ENCODE measurements at places on chromosomes 4 and X.

- no peak for DNase-seq
These were observed 36.1 kb upstream of the KLHL13 start for GRCh38 chrX:118152721-118153120.

- no peak for DNase-seq
These were observed 679 bp upstream of the MSL3 start for GRCh38 chrX:11757397-11757718.

DNA sequence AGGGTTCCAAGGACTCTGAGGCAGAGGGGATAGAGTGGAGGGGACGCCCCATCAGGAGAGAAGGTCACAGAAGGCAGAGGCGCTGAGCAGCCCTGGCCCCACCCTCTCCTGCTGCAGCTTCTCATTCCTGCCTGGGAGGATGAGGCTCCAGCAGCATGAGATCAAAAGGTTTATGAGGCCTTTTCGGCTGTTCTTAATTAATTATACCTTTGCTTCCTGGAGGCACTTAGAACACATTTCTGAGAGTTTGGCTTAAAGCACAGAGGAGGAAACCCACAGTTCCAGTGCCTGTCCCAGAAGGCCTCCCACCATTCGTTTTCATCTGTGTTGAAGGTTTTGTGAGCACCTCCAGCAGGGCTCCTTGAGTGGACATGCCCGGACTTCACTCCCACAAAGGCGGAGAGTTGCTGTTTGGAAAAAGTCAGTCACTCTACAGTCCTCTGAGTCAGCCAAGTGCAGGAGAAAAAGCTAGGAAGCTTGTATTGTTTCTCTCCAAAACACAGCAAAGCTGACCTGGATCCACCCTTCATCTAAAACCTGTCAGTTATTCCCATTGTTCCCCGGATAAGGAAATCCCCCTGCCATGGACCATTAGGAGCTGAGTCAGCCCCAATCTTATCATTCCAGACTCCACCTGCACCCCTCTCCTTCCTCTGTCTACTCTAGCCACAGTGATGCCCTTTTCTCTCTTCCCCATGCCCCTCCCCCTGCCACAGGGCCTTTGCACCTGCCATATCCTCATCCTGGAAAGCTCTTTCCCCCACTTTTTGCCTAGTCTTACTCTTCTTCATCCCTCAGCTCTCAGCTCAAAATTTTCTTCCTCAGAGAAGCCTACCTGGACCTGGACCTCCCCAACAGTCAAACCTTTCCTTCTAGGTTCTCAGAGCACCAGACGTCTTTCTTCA lies 276.8 kb downstream of the FBXW7 start:
- DNase-seq = no peak

DNA sequence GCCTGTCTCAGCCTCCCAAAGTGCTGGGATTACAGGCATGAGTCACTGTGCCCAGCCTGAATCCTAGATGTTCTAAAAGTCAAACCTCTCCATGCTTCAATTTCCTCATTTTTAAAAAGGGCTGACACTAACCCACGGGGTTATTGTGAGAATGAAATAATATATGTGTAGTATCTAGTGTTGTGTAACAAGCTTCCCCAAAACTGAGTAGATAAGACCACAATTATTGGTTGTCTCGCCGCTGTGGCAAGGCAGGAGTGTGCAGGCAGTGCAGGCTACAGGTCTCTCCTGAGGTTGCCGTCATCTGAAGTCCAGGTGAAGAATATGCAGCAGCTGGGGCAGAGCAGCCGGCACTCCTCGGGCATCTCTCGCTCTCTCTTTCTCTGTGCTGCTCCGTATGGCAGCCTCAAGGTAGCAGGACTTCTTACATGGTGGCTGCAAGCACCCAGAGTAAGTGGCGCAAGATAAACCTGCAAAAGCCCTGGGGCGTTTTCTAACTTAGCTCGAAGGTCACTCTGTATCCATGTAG lies 30.9 kb downstream of the RAB33B start:
- DNase-seq = peak; percentile 67

- DNase-seq = no peak
These were observed 12.3 kb downstream of the MID1 start for GRCh38 chrX:10608099-10608498.

GRCh38 chr4:7973545-7973981 lies 33.9 kb upstream of the AFAP1 start:
- no peak for DNase-seq

- peak; percentile 60 for DNase-seq
These were observed 47.2 kb downstream of the STARD8 start for GRCh38 chrX:68694435-68695205.

DNA sequence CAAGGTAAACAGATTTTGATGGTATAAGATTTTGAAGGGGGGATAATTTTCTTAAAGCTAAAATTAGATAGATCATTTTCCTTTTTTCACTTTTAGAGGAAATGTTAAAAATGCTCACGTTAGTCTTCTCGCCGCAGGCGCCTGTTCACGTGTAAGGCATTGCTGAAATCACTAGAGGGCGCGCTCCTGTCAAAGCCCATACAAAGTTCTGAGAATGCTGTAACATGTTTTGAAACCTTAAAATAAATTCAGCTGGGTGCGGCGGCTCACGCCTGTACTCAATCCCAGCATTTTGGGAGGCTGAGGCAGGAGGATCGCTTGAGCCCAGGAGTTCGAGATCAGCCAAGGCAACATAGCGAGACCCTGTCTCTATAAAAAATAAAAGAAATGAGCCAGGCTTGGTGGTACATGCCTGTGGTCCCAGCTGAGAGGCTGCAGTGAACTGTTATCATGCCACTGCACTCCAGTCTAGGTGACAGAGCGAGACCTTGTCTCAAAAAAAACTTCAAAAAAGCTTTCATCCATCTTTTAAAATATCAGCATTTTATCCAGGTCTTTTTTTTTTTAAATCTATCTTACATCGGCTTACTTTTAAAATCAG lies 138.0 kb downstream of the RBMX2 start:
- peak; percentile 51 for DNase-seq

- peak; percentile 70 for DNase-seq
These were observed 2.1 kb upstream of the ETDC start for GRCh38 chrX:135307171-135307570.

- peak; percentile 14 for DNase-seq
These were observed 62.2 kb downstream of the PRKX start for GRCh38 chrX:3651277-3651676.

DNA sequence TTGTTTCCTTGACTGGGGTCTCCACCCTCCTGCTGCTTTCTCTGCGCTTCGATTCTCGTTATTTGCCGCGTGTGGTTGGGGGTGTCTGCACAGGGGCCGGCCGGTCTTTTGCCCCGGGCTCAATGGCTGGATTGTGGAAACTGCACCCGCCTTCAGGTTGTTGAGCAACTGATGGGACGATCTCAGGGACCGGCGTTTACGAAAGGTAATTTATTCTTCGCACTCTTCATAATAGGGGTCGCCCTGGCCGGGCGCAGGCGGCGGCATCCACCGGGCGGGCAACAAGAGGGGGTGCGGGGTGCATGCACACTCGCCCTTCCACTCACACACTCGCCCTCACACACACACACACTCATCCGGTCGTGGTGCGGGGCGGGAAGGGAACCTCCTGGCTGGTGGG lies 1.4 kb downstream of the ADGRL3 start:
- no peak for DNase-seq

GRCh38 chr4:25881193-25881592 lies 18.4 kb upstream of the SEL1L3 start:
- peak; percentile 54 for DNase-seq

DNA sequence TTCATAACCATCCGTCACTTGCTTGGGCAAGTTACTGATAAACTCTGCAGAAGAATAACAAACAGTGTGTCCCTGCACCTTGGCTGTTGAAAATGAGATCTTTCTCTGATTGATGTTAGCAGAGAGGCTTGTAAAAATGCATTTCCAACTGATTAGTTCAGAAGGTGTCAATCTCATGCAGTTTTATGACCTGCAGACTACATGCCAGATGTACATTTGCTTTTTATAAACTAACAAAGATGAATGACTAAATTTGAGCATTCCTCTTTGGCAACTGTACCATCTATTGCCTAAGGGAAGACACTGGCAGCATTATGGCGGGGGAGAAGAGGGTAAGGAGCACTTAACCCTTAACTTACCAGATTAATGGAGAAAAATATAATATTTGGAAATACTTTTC lies 192.8 kb downstream of the DCTD start:
- no peak for DNase-seq

DNA sequence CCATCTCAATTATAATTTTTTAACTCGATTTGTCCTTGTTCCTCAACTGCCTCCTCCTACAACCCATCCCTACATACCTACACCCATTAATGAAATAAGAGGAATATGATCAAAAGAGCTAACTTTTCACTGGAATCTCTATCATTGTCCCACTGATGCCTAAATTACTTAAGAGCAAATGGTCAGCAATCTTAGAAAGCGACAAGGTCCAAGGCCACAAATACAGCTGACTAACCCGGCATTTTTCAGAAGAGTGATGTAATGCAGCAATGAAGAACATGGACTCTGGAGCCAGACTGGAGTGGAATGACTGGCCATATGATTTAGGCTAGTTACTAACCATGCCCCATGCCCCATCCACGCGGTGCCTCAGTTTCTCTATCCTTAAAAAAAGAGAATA lies 56.2 kb downstream of the PPA2 start:
- no peak for DNase-seq

GRCh38 chr4:160826339-160826679 lies 1337.5 kb downstream of the FSTL5 start:
- no peak for DNase-seq

GRCh38 chr4:112509243-112510141 lies 6.5 kb downstream of the NEUROG2 start:
- no peak for DNase-seq

DNA sequence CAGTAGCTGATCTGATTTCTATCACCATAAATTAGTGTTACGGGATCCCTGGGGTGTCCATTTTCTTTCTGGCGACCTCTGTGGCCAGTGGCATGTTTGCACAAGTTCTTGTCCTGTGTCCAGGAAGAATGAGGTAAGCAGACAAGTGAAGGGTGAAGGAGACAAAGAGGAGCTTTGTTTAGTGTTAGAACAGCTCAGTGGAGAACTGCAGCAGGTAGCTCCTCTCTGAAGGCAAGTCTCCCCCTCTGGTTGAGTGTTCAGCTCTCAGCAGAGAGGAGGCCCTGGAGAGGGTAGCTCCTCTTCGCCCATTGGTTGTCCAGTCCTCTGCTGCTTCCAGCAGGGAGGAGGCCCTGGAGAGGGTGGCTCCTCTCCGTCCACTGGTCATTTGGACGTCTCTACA lies 47.2 kb downstream of the DMP1 start:
- no peak for DNase-seq

DNA sequence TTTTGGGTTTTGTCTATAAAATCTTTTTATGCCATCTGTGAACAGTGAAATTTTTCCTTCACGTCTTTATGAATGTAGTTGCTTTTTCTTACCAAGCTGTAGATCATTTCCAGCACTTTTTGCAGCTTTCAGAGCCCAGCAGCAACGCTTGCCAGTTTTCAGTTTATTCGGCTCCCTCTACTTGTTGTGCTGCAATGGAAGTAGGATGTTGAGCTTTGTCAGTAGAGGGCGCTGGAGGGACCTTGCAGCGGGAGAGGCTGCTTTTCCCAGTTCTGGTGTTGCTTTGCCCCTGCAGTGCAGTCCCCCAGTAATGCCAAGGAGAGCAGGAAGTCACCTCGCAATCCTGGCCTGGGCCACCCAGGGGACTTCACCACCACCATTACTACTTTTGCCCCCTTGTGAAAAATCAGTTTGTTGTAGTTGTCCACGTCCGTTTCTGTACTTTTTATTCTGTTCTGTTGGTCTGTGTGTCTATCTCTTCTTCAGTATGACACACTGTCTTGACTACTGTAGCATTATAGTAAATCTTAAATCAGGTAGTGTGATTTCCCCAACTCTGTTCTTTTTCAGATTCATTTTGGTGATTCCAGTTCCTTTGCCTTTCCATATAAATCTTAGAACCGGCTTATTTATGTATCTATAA lies 21.8 kb downstream of the CMC4 start:
- DNase-seq = peak; percentile 30

GRCh38 chrX:127570276-127570675 lies 481.9 kb downstream of the ACTRT1 start:
- no peak for DNase-seq

- no peak for DNase-seq
These were observed 2.7 kb upstream of the NALF2 start for GRCh38 chrX:69501429-69501828.

- peak; percentile 94 for DNase-seq
These were observed 119.2 kb downstream of the IRF2 start for GRCh38 chr4:184355111-184355604.

GRCh38 chr4:163930086-163930485 lies 435.6 kb downstream of the TMA16 start:
- no peak for DNase-seq

DNA sequence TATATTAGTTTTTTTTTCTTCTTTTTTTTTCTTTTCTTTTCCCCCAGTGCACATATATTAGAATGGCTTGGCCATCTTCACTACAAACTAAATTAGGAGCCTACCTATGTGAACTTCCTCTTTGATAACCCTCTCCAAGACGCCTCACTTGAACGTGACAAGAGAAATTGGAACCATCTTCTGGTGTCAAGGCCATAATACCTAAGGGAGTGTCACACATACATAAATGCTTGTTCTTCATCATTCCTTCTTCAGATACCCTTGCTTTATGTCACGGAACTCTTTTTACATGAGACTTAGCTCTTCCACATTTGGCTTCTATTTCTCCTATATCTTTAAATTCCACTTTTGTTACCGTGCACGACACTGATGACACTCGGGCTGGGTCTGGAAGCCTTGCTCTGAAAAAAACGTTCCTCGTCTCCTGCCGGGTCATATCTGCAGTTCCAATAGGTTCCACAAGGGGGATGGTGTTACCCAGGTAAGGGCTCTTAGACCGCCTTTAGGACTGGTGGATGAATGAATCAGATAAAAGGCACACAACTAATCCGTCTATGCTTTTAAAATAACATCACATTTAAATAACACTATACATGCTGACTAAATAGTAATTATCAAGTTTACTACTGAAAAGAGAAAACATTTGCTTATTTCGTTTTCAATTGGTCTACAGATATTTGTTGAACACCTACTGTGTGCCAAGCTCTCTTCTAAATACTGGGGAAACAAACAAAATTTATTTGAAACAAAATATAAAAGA lies 19.9 kb downstream of the DGAT2L6 start:
- DNase-seq = peak; percentile 33

DNA sequence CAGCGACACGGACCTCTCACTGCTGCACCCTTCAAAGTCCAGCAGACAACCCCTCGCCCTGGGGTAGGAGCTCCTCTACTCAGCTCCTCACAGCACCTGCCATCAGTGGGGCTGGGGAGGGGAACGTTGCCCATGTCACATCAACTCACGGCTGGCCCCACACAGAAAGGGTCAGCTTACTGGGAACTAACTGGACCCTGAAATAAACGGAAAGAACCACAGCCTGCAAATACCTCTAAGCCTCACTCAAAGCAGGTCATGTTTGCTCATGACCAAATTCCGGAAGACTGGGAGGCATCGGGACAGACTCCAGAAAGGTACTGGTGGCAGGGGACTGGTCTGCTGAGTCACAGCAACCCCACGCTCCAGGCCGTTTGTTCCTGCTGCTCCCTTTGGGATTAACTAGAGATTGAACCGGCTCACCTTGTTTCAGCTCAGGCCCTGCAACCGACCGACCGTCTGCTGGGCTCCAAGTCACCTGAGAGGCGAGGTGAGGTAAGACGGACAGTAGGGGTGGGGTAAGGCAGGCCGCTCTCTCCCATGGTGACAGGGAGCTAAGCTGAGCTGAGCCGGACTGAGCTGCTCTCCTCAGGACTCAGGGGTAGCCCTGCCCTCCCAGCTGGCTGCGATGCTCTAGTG lies 5.6 kb downstream of the G6PD start:
- no peak for DNase-seq

- no peak for DNase-seq
These were observed 159.3 kb downstream of the PTCHD1 start for GRCh38 chrX:23493941-23494374.

Measured in inflammatory macrophage (primary cell).